ENCODE measurements at places on chromosomes 13 and 19. TPM values are rescaled to one million over a fixed set of nuclear protein-coding genes. Genes with fewer than 3 reads are reported as not detected.

- no peak for DNase-seq
Observed at GRCh38 chr19:4929186-4929585, 19.9 kb downstream of the UHRF1 start.

GRCh38 chr13:52830946-52831345, 17.5 kb downstream of the PCDH8 start:
- DNase-seq: no peak

DNA sequence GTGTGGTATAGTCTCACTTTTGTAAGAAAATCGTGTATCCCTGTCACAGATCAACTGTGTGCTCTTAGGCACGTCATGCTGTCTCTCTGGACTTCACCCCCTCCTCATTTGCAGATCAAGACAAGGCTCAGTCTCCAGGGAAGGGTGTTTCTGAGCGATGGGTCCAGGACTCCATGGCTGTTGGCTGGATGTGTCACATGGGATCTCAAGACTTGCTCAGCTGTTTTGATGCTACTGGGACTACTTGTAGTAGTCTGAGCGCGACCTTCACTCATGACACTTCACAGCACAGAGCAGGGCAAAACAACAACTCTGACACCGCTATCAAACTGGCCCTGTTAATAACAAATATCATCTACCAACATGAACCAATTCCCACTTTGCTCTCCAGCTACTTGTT, 36.2 kb downstream of the SMAD9 start:
- no peak for DNase-seq

GRCh38 chr13:29749401-29750182, 100.8 kb downstream of the UBL3 start:
- DNase-seq: peak; percentile 39

- no peak for DNase-seq
Observed at GRCh38 chr19:46426035-46426505, 2.7 kb downstream of the PNMA8C start.

GAS6 gene
- 45.1 TPM for total RNA-seq

DNA sequence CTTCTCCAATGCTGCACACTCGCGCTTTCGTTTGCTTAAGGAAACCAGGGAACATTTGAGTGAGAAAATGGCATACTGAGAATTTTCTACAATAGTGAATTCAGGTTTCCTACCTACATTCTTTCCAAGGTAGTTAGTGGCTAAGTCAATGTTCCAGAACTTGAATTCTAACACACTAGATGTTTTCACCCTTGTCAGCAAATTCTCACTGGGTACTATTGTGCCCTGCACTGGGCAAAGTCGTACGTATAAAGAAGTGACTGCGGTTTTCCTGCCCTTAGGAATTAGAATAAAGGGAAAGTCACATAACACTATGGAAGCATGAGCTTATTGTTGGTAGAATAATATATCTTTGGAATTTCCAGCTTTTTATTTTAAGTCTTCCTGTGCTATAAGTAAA, 119.2 kb upstream of the TNFSF11 start:
- no peak for DNase-seq

- no peak for DNase-seq
Observed at GRCh38 chr19:14699641-14700040, 9.8 kb downstream of the ZNF333 start.

- DNase-seq: no peak
Observed at GRCh38 chr19:50187937-50188336, 15.5 kb upstream of the MYH14 start.

DNA sequence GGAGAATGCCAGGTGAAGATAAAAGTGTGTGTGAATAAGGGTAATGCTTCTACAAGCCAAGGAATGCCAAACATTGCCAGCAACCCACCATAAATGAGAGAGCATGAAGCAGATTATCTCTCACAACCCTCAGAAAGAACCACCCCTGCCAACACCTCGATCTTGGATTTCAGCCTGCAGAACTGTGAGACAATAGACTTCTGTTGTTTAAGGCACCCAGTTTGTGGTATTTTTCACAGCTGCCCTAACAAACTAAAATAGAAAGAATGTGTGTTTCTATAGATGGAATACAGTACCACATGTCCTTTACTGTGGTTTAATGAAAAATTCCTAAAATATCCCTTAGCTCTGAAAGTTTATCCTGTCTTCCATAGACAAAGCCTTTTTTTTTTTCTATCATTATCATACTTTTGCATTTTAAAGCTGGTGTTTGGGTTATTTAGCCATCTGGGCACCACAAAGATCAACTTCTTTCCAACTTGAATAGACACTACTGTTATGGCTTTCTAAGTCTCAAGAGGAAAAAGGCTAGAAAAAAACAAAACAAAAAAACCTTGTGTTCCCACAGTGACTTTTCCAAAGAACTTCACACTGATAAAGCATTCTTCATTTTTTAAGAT, 505.6 kb downstream of the KCTD12 start:
- DNase-seq: peak; percentile 84

- no peak for DNase-seq
Observed at GRCh38 chr13:98984118-98984517, 6.3 kb upstream of the DOCK9 start.

ERFL gene
- total RNA-seq: not detected

KIR3DL1 gene
- total RNA-seq: not detected

- DNase-seq: peak; percentile 66
Observed at GRCh38 chr19:16077984-16078758, 1.9 kb downstream of the TPM4 start.

GRCh38 chr13:79346300-79346914, 59.6 kb downstream of the RBM26 start:
- DNase-seq: no peak

- peak; percentile 14 for DNase-seq
Observed at GRCh38 chr13:85286081-85286480, 513.1 kb downstream of the SLITRK6 start.

- DNase-seq: no peak
Observed at GRCh38 chr13:23626700-23627099, 56.5 kb downstream of the TNFRSF19 start.

DNA sequence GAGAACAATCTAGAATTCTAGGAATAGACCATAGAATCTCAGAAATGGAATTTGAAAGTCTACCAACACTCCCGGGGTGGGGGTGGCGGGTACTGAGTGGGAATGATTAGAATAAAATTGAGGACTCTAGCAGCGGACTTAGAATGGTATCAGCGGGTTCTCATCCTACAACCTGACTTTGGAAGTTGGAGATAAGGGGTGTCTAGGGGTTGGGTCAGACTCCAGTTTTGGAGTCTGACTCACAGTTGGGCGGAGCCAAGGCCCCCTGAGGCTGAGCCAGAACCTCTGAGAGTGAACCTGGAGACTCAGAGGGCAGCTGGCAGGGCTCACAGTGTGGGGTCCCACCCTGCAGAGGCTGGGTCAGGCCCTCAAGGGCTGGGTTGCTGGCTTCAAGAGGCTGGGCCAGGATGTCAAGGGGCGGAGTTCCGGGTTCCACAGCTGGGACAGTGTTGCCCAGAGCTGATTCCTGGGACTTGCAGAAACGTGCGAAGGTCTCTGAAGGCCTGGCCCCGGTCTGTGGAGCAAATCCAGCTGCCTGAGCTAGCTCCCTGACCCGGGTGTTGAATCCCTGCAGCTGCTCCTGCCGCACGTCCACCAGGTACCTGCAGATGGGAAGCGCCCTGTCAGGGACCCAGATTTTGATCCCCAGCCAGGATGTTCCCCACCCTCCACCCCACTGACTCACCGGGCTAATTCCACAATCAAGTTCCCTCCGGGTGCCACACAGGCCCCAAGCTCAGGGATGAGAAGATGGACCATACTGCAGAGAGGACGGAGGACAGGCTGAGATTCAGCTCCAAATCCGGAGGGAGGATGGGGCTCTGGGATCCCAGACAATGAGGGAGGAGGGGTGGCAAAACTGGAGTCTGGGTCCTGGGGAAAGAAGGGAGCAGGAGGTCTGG, 1.6 kb upstream of the TNNI3 start:
- peak; percentile 87 for DNase-seq

NCR1 gene
- total RNA-seq: not detected

GRCh38 chr13:25375727-25376358, 4.1 kb downstream of the ATP8A2 start:
- peak; percentile 58 for DNase-seq

DLL3 gene
- total RNA-seq: 0.09 TPM

Data from fibroblast of the aortic adventitia (primary cell).